GM06990 (cell line): ENCODE measurements at places on chromosomes 12 and 14.

- no peak for DNase-seq
Measured at GRCh38 chr12:53938326-53939140, at the start of gene HOXC13. TSS of gene HOXC13 (plus strand) at chr12:53938831. CDS start at chr12:53938907, 76 bp downstream.

GRCh38 chr14:50859296-50859624 is 12.6 kb upstream of the ABHD12B start:
- DNase-seq, result no peak

DNA sequence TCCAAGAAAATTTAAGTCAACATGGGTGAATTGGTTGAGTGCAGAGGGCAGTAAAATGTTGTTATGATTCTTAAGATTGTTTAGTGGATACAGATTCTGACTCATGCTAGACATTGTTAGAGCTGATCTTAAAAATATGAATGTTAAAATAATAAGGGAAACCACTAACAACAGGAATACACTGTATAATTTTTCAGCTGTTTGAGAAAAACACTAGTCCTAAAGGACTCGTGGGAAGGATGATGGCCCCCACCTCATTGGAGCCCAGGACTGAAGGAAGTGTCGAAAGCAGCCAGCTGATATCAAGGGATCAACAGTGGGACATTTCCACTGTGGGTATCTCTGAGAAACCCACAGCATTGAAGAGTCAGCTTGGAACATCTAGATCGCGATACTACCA is 82.9 kb upstream of the SCAF11 start:
- DNase-seq, result no peak

DNA sequence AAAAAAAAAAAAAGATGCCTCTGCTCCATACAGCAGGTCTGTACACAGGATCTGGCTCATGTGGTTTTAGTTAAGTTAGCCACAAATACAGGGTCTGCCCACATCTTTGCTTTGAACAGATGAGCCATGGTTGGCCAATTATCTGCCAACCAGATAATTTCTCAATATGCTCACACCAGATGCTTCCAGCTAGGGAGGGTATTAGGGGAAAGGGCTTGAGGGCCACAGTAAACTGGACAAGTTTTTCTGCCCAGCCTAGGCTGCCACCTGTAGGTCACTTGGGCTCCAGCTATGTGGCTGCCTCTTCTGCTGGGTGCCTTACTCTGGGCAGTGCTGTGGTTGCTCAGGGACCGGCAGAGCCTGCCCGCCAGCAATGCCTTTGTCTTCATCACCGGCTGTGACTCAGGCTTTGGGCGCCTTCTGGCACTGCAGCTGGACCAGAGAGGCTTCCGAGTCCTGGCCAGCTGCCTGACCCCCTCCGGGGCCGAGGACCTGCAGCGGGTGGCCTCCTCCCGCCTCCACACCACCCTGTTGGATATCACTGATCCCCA is 776 bp downstream of the RDH5 start:
- DNase-seq, result no peak

DNA sequence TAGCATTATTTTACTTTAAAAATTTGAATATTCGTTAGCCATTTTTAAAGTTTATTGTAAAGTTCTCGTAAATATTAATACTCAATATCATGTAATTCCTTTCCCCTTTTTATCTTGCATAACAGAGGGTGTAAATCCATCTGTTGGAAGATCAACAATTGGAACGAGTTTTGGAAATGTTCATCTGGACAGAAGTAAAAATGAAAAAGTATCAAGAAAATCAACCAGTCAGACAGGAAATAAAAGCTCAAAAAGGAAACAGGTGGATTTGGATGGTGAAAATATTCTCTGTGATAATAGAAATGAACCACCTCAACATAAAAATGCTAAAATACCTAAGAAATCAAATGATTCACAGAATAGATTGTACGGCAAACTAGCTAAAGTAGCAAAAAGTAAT is 1.8 kb downstream of the PMCH start:
- DNase-seq, result no peak

DNA sequence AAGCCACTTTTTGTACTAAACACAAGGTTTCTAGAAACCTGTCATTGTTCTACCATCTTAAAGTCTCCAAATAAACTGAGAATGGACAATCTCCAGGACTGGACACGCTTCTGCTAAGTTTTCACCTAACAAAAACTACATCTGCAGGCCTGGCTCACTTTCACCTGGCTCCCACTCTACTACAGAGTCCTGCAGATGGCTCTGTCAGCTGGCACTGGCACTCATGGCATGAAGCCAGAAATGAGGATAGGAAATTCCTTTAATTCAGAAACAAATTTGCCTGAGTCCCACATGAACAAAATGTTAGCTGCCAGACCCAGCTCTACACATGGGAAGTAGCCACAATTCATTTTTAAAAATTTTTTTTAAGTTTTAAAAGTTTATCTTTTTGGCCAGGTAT is 42.1 kb downstream of the STXBP6 start:
- DNase-seq, result no peak

DNA sequence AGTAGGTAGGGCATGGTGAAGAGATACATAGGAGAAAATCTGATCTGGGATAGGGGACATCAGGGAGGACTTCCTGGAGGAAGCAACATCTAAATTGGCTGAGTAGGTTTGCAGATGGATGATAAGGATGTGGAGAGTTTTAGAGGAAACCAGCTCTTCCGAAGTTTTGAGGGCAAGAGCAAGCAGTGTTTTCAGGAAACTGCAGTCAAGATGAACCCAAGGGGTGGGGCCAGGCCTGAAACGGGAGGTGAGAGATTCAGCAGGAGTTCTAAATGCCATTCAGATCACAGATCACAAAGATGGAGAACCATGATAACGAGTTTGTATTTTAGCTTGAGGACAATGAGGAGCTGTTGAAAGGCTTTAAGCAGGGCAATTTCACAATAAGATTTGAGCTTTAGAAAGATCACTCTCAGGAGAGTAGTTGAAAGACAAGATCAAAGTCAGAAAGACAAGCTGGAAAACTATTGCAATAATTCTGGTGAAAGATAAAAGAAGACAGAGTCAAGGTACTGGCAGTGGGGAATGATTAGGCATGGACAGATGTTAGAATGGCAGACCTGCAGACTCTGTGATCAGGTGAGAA is 70.1 kb upstream of the PLXNC1 start:
- DNase-seq, result no peak
